Posterior vena cava (tissue), 2 donors: ENCODE measurements at places on chromosomes 5 and 9. TPM values are rescaled to one million over a fixed set of nuclear protein-coding genes. Genes with fewer than 3 reads are reported as not detected.
A peak's percentile ranks its signal among the peaks of the same experiment; 100 is the strongest.

The SLCO6A1 gene
- total RNA-seq: not detected

DNA sequence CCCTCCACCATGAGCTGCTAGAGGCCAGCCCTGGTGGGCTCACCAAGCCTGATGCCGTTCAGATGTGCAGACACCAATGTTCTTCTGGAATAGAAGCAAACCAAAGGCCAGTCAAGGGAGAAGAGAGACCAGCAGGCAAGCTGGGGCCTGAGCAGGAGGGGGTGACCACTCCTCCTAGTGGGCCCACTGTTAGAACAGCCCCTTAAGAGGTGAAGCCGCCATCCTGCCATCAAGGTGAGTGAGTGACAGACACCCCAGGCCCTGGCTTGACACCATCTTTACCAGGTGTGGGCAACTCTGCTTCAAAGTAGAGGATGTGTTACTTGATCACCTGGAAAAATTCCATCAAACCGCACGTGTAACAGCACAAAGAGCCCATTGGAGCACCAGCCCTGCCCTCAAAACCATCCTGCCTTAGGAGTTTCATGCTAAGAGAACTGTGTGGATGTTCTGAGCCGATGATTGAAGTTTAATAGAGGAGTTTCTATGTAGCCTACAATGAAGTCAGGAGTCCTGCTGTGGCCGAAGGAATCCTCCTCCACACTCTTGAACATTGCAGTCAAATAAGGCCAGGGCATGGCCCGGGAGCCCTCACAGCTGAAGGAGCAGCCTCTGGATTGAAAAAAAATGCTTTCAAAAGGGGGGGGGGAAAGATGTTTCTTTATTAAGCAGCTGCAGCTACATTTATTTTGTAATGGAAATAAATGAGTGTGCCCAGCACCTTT, 20.8 kb downstream of the AMBP start:
- peak; percentile 40 for DNase-seq

GRCh38 chr5:179209359-179210150, 135.7 kb downstream of the ADAMTS2 start:
- DNase-seq: no peak

The ANXA6 gene
- total RNA-seq: 328 TPM

DNA sequence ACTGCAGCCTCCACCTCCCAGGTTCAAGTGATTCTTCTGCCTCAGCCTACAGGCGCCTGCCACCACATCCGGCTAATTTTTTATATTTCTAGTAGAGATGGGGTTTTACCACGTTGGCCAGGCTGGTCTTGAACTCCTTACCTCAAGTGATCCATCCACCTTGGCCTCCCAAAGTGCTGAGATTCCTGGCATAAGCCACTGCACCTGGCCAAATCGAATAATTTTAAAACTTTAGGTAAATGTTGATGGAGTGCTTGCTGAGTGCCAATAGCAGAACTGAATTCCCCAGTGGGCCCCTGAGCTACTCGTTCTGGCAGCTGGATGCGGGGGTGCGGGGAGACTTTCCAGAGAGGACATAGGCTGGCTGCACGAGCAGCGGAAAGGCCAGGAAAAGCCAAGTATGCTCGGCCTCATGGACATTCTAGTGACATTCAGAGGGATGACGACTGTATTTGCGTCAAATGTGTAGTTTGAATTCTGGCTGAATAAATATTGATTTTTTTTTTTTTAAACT, 16.8 kb downstream of the TRAF2 start:
- no peak for DNase-seq

The ZDHHC11B gene
- total RNA-seq: 14.9 TPM

GRCh38 chr5:34734326-34734725, 78.2 kb downstream of the RAI14 start:
- DNase-seq: no peak

DNA sequence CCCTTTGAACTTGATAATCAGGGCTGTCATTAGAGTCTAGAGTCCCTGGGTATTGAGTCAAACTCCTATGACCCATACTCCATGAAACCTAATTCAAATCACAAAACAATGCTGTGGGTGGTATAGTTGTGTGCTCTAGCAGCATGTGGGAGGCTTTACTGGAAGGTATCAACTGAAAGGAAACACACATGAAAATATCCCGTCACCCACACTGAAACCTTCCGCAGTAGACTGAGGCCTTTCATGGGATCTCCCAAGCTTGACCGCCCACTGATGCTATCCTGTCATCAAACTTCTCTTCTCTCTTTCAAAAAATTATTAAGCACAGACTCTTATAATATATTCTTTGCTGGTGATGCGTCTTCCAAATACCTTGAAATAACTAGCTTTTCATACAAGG, 569.1 kb upstream of the MEF2C start:
- no peak for DNase-seq

The IFNK gene
- total RNA-seq: not detected

The C1QTNF2 gene
- total RNA-seq: 7.1 TPM

DNA sequence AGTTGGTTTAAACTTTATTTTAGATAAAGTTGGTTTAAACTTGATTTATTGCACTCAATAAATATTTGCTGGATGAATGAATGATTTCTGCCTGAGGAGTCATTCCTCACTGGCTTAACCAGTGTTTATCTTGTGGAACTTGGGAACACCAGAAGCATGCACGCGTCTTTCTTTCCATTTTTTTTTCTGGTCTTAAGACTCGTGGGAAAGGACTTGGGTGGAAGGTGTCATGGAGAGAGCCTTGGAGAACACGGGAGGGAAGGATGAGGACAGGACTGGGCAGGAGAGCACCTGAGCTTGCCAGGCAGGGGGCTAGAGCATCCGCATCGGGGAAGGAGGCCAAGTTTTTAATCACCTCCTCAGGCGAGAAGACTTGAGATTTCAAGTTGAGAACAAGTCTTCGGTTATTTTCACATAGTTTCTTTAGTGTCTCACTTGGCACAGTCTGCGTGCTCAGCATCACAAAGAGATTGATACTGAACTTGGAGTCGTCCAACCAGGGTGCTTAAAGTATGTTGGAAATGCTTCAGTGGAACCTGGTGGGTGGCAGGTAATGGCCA, 144.2 kb downstream of the PDZD2 start:
- DNase-seq: no peak

- no peak for DNase-seq
Measured at GRCh38 chr5:61768692-61769281, 436.7 kb downstream of the ZSWIM6 start.

The CRB2 gene
- not detected for total RNA-seq

DNA sequence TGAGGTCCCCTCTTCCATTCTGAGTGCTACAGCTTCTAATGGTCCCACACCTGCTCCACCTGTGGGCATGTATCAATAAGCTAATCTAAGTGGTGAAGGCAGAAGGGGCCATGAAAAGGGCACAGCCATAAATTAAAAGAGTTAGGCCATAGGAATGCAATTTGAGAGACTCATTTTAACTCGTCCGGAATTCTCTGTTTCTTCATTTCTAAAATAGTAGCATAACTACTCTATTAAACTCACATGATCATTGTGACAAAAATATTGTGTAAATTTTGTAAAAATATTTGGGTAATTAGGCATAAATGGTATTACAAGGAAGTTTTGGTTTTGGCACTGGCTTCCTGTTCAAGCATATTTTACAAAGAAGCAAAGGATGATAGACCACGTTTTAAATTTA, 103.1 kb upstream of the TXNDC8 start:
- DNase-seq: no peak

DNA sequence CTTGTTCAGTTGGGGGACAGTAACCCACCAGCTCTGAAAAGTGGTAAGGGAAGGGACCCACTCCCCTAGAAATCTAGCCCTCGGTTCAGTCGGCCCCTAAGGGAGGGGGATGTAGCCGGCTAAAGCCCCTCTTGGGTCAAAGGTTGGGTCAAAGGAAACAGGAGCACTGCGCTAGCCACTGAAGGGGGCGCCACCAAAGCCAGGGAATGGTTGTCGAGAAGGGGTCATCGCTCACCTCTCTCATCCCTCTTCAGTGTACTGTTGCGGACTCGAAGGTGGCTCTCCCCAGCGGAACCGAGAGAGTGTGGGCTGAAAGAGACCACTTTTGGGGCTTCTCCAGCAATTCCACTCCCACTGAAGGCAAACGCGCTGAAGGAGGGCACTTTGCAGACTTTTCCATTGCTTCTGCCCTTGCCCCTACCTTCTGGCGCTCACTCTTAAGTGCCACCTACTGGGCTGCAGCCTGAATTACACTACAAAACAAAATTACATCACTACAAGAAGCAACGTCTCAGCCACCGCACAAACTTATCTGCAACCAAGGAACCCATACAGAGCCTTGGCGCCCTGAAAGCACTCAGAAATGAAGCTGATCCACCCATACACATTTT, 396.9 kb downstream of the PDE4D start:
- no peak for DNase-seq

DNA sequence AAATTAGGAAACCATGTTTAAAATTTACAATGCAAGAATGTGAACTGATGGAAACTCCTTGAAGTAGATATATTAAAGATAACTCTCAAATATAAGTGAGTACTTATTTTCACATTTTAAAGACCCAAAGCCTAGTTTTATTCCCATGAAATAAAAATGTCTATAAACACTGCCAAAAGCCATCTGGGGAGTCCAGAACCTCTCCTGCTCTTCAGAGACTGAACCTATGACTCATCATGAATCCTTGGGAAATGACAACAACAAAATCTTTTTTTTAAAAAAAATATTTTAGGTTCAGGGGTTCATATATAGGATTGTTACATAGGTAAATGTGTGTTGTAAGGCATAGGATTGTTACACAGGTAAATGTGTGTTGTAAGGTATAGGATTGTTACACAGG, 33.8 kb upstream of the FYB1 start:
- DNase-seq: no peak

DNA sequence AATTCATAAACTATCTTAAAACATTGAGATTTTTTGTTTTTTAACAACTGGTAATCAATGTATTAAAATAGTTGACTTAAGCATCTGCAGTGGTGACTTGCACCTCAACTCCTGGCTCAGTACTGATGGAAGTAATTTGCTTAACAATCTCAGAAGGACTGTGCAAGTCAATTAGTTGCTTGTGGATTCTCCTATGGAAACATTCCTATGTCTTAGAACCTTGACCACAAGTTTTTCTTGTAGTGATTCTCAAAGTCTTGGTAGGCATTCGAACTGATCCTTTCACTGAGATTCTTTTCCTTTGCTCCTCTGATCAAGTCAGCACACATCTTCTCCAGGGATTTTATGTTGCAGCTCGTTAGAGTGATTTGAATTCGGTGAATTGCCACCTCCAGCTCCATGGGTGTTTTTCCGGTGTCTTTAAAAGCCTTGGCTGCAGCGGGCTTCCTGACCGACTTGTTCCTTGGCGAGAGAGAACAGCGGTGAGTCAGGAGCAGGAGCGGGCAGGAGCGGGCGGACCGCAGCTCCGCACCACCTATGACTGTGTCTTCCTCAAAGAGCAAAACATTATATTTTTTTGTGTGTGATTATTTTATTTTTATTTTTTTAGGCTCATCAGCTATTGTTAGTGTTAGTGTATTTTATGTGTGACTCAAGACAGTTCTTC, 21.1 kb downstream of the HMGXB3 start:
- DNase-seq: no peak

GRCh38 chr9:71858812-71859211, 52.2 kb downstream of the ABHD17B start:
- DNase-seq: no peak

The SLC4A9 gene
- not detected for total RNA-seq

- no peak for DNase-seq
Measured at GRCh38 chr9:135732569-135733257, 30.7 kb downstream of the KCNT1 start.

- DNase-seq: no peak
Measured at GRCh38 chr9:13688990-13689600, 409.6 kb upstream of the MPDZ start.

The ZMAT2 gene
- 31.8 TPM for total RNA-seq

- DNase-seq: peak; percentile 80
Measured at GRCh38 chr9:92671323-92671722, 1.4 kb upstream of the IPPK start.

- no peak for DNase-seq
Measured at GRCh38 chr5:146130440-146131045, 25.2 kb upstream of the PLAC8L1 start.

- DNase-seq: no peak
Measured at GRCh38 chr5:68242743-68243142, 27.2 kb downstream of the PIK3R1 start.

The STK32A gene
- total RNA-seq: 8.7 TPM

DNA sequence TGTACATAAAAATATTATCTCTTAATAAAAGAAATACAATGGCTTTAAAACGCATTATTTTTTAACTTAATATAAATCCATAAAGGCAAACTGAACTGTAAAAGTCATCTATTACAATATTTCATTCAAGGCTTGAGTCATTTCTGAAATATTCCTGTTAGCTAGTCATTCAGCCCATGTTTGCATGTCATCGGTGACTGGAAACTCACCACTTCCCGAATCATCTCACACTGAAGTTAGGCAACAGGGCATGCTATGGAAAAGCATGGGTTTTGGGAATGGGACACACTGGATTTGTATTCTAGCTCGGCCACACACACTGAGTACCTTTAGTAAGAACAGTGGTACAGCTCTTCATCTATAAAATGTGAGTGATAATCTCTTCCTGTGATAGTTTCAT, 691.1 kb upstream of the C9orf72 start:
- no peak for DNase-seq

The ADAMTS12 gene
- total RNA-seq: 7.1 TPM

- no peak for DNase-seq
Measured at GRCh38 chr5:97986069-97986468, 787.4 kb upstream of the RGMB start.

- DNase-seq: no peak
Measured at GRCh38 chr9:99431103-99431502, 209.0 kb downstream of the SEC61B start.

The SPATA31E1 gene
- total RNA-seq: not detected

- no peak for DNase-seq
Measured at GRCh38 chr5:131356619-131357018, 92.8 kb downstream of the CDC42SE2 start.

The NUDCD2 gene
- 21.6 TPM for total RNA-seq
